IPS DF 6.9 (cell line): ENCODE measurements at places on chromosomes 16 and 17.
A peak's percentile ranks its signal among the peaks of the same experiment; 100 is the strongest.

GRCh38 chr16:23692190-23692837 lies 13.6 kb downstream of the PLK1 start:
- DNase-seq, result no peak

GRCh38 chr17:3535253-3535995 lies 22.2 kb downstream of the TRPV3 start:
- peak; percentile 37 for DNase-seq

GRCh38 chr17:58528443-58528842 lies 14.0 kb upstream of the MTMR4 start:
- no peak for DNase-seq

DNA sequence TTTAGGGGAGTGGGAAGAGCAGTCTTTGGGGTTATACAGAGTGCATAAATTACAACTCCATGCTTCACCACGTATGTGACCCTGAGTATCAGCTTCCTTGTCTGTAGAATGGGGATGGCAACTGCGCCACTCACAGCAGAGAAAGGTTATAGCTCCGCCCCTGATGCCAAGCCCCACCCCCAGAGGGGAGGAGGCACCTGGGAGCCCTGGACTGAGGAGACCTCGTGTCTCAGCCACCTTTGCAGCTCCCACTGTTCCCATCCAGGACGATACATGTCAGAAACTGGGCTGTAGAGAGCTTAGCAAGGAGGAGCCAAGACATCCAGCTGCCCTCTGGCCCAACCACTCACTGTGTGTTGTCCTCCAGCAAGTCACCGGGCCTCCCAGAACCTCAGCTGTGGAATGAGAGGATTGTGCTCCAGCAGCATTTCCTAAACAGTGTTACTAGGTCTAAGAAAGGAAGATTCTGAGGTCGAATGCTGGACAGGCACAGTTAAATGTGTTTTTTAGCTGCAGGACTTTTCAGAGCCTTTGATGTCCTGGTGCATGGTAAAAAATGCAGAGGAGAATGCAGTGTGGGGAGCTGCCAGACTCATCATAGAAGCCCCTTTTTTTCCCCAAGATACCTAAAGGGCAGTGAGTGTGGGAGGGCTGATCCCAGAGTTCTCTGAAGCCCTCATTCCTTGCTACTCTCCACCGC lies 49.4 kb downstream of the BEAN1 start:
- no peak for DNase-seq

- no peak for DNase-seq
These were observed 55.4 kb downstream of the GP2 start for GRCh38 chr16:20271893-20272292.

- DNase-seq, result no peak
These were observed 68.4 kb downstream of the ABCC1 start for GRCh38 chr16:16017812-16018211.

DNA sequence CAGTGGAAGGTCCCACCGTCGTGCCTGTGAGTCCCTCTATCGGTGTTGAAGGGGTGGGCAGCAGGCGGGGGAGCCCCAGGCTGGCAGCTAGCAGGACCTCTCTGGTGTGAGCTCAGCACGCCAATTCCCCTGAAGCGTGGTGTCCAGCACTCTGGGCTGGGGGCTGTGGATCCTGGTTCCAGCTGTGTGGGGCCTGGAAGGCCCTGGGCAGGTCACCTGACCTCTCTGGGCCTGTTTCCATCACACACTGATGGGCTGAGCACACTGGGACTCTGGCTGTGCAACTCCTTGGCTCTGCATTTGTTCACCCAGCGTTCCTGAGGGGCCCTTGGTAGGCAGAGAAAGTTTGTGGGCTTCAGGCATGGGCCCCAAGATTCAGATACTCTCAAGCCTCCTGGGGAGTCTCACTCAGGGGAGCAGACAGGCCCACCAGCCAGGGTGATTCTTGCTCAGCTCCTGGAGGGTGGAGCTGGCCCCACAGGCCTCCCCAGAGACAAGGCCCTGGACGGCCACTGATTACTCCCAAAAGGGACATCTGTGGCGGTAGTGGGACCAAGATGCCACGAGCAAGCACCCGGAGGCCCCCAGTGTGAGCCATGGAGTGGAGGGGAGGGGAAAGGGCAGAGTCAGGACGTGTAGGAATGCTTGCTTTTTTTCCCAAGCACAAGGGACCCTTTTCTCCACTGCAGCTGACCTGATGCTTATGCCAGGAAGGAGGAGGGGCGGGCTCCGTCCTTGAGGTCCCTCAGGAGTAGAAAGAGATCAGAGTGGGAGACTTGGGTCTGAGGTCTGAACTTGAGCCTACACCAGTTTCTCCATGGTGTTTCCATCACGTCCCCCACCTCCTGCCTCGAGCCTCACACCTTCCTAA lies 8.5 kb downstream of the SCGB1C2 start:
- DNase-seq, result no peak

DNA sequence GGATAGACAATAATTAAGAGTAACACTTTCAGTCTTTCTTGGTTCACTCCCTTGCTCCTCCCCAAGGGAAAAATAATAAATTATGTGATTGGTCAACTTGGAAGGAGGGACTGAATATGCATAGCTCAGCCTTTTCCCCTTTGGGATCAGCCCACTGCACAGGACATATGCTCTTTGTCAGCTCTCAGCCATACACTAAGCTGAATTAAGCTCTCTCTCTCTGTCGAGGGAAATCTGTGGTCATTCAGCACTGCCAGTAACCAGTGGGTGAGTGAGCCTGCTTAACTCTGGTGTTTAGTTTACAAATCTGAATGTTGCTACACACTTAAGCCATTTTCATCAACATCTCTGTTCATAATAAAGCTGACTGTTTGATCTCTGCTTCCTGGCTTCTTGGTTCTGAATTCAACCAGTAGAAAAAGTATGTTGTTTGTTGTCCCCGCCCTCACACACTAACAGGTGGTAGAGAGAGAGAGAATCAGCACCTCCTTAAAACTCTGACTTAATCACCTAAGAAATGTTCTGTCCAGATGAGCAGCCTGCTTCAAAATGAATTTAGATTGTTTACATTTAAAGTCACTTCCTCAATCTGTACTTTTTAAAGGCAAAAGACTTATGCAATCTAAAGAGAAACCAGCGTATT lies 102.3 kb upstream of the C17orf78 start:
- DNase-seq, result no peak

DNA sequence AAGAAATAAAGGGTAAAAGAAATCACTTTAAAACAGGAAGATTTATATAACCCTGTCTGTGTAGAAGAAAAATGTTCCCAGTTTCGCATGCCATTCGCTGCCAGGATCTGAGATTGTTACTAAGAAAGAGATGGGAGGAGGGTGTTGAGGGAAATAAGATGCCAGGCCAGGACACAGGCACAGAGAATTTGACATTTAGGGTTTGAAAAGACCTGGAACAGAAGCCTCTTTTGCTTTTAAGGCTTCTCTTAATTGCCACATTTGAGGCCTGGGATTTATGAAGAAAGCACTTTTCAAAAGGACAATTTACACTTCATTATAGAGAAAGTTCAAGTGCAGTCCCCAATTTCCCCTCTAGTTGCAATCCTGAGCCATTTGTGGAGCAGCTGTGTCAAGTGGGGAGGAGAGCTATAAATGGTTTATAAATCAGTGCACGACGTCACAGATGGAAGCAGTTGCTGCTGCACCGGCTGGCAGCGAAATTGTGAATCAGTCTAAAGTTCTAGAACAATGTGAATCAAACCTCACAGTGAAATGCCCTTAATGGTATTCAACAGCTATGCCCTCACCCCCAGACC lies 26.5 kb upstream of the C16orf87 start:
- DNase-seq, result no peak

- DNase-seq, result no peak
These were observed 64.6 kb downstream of the USP32 start for GRCh38 chr17:60327134-60327900.

DNA sequence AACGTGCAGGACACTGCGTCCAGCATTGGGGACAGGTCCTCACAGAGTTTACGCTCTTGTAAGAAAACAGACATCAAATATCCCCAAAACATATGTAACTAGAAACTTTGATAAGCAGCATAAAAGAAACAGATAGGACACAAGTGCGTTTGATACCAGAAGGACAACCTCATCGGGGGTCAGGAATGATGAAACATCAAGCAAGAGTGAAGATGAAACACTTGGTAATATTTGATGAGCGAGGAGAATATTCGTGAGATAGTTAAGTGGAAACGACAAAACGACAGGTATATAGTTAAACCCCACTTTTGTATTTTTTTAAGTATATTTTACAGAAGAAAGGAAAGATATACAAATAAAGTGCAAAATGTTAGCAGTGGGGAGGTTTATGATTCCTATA lies 55.9 kb downstream of the NXN start:
- no peak for DNase-seq

GRCh38 chr17:49223168-49223516 lies 7.4 kb downstream of the PHOSPHO1 start:
- DNase-seq, result no peak

- DNase-seq, result no peak
These were observed 9.5 kb upstream of the TCF25 start for GRCh38 chr16:89863741-89864526.

- DNase-seq, result no peak
These were observed 5.9 kb downstream of the KDM6B start for GRCh38 chr17:7839876-7840261.

DNA sequence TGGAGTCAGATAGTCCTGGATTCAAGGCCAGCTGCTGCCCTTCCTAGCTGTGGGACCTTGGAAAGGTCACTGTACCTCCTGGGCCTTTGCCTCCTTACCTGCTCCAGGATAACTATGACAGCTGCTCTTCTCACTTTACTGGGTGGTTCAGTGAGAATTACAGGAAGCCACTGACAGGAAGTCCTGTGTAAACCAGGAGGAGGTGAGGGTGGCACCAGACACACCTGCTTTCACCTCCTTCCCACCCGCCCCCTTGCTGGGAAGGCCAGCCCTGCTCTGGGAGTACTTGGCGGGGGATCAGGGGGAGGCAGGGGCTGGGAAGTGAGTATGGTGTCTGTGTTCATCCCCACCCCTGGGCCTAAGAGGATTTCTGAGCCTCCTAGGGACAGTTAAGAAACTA lies 42.6 kb downstream of the CPNE2 start:
- no peak for DNase-seq

- no peak for DNase-seq
These were observed 36.0 kb downstream of the OSBPL7 start for GRCh38 chr17:47785538-47786123.

DNA sequence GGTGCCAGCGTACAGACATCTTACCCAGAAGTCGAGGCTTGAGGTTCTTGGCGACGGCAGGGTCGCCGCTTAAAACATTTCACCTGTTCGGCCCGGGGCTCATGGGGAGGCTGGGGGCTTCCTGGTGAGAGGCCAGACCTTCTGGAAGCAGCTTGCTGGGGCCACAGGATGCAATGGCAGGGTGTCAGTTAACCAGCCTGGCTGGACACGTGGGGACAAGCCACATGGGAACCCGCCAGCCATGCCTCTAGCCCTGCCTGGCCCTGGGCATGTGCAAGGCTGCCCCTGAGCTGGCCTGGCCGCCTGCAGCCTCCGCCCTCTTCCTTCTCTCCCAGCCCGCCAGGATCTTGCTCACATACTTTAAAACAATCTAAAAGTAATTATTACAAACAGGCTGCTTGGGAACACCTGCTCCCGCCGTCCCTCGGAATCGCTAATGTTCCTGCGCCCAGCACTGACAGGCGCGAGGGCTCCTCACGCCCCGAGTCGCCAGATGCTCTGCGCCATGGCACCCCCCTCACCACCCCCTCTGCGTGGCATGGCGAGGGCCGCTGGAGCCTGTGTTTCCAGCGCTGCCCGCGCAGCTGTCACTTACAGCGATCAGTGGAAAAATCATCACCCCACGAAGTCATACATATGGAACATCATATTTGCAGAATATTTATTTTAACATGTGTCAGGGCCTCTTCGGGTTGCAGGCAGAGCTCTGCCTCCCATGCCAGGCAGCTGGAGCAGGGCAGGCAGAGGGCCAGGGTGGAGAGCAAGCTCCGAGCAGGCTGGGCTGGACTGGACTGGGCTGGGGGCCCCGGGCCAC lies 188.7 kb upstream of the GSE1 start:
- DNase-seq, result no peak

DNA sequence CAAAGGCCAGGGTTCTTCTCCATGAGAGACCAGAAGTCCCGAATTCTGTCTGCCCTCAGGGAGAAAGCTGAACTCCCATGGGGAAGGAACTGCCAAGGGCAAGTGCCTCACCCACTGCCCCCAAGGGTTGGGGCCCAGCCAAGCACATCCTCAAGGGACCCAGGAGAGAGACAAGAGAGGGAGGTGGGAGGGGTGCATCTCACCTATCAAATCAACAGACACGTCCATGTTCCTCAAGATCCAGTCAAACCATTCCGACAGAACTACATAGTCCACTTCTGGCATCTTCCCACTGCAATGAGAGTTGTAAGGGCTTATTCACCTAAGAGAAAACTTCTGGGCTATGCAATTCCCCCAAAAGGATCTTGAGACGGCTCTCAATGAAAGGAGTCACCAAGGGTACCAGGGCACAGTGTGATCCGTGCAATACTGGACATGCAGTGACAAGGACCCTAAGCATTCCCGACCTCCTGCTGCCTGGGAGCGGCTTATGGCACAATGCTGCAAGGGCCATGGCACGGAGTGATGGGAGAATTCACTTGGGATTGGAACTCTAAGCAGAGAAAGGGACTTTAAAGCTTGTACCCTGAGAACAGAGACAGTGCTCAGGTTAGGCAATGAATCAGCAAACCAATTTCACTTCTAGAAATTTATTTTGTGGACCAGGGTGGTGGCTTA lies 32.2 kb downstream of the TK2 start:
- no peak for DNase-seq

- no peak for DNase-seq
These were observed 19.9 kb downstream of the PSME3IP1 start for GRCh38 chr16:57165938-57166337.

DNA sequence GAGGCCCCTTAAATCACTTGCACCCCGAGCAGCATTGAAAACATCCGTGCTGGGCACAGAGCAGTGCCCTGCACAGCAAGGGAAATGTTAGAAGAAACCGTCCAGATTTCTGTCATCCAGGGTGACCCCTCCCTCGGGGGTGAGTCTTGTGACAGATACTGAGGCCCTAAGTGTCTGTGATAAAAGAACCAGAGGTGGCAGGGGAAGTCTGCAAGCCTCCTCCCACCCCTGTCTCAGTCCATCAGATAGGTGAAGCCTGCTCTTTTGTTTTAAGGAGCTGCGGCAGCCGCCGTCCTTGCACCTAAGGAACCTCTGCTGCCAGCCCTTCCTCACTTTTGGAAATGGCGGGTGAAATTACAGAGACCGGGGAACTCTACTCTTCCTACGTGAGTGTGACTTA lies 845 bp upstream of the NAT9 start:
- DNase-seq, result no peak

GRCh38 chr16:2985893-2986355 lies 5.7 kb upstream of the PKMYT1 start:
- no peak for DNase-seq

GRCh38 chr16:24851700-24852099 lies 5.9 kb downstream of the SLC5A11 start:
- no peak for DNase-seq

DNA sequence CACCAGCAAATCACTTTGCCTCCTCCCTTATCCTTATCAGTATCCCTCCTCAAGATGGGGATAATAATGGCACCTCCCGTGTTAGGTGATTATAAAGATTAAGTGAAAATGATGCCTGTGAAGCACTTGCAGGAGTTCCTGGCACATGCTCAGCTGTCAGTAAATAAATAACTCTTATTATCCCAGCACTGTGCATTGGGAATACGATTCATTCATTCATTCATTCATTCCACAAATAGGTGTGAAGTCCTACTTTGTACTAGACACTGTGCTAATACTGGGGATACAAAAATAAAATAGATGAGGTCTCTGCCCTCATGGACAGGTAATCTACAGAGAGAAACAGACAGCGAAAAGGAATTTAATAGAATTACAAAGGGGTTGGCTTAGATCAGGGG lies 2.0 kb downstream of the XYLT2 start:
- DNase-seq, result no peak

GRCh38 chr17:81890447-81891302 lies 711 bp downstream of the ALYREF start:
- no peak for DNase-seq
